ENCODE measurements at places on chromosomes 2 and 18.
A peak's percentile ranks its signal among the peaks of the same experiment; 100 is the strongest.

DNA sequence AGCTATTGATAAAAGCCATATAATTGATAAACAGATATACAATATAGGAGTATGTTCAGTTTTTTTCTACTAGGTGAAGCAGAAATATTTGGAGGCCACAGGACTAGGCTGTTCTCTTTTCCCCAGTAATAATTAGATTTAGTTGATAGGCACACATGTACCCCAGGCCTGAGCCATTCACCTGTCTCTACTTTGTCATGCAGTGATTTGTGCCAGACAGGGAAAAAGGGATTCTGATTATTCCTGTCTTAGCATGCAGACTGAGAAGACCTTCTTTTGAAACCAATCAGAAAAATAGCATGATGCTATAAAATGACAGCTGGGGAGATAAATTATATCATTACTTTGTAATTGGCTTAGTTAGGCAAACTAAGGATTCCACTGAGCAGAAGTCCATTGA, 94.3 kb downstream of the DOCK10 start:
- DNase-seq = no peak

DNA sequence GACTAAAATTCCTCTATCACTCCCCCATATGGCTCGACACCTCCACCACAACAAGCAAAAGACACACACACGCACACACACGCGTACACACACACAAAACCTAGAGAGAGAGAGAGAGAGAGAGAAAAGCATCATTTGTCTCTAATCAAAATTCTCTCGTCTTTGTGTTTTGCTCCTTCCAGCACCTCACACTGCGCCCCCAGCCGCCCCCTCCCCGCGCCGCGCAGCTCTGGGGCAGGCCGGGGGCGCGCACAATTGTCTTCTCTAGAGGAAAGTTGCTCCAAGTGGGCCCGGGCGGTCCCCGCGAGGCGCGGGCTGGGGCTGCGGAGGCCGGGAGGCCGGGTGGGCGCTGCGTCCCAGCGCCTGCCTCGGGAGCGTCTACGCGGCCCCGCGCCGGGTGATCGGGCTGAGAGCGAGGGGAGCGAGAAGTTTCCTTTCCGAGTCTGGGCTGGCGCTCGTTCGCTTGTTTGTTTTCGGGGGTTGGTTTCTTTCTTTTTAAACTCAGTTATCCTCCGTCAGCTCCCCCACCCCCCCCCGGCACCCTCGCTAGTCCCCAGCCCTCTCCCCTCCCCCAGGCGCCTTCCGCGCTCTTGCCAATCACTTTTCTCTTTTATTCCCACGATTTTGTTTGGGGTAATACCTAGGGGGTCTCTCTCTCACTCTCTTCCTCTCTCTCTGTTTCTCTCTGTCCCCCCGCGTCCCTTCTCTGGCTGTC, 4.1 kb downstream of the ZEB2 start:
- peak; percentile 69 for DNase-seq

- no peak for DNase-seq
These were observed 316.9 kb upstream of the EPAS1 start for GRCh38 chr2:45980161-45980865.

DNA sequence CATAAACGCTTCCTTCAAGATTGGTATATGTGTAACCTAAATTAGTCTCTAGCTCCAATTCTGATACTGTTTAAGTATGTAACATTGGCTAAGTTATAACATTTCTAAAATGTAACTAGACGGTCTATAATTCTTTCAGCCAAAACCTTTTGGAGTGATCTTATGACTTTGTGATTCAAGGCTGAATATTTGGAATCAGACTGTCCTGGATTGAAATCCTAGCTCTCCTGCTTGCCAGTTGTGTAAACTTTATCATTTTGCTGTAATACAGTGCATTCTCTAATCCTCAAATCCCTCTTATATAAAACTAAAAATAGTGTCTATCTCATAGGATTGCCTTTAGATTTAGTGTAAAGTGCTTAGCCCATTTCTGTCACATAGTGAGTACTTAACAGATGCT, 337.2 kb upstream of the KCNJ3 start:
- no peak for DNase-seq

DNA sequence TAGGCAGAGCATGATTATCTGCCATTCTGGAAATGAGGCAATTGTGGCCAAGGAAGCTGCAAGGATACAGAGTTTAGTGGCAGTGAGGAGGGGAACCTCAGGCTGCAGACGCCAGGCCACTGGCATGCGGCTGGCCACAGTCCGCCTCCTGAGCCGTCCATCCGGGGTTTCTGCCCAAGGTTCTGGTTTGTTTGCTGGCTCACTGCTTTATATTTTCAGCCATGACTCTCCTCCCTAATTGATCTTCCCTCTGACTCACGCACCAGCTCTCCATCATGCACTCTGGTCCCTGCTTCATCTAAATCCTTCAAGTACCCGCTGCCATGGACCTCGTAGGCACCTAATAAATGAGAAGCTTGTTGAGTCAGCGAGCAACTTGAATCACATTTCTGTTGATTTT, 107.8 kb upstream of the REV1 start:
- no peak for DNase-seq

GRCh38 chr2:205290299-205290698, 392.0 kb upstream of the NRP2 start:
- DNase-seq = no peak

- no peak for DNase-seq
These were observed 132.8 kb downstream of the L3MBTL4 start for GRCh38 chr18:6281874-6282273.

- DNase-seq = no peak
These were observed 51.8 kb downstream of the SH3RF3 start for GRCh38 chr2:109180786-109181185.

DNA sequence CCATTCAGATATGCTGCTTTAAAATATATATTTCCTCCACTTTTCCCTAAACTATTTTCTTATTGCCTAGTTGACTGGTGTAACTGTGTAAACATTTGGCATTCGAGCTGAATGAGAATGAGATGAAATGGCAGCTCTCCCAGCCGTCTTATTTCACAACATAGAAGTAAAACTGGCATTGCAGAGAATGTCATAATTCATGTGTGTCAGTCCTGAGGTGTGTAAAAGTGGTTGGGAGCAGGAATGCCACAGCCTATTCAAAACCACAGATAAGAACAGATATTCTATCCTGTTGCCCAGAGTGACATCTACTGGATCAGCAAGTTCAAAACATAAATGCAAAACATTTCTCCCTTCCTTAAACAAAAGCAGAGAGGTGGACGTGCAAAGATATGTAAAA, 565.5 kb upstream of the CHAC2 start:
- no peak for DNase-seq

DNA sequence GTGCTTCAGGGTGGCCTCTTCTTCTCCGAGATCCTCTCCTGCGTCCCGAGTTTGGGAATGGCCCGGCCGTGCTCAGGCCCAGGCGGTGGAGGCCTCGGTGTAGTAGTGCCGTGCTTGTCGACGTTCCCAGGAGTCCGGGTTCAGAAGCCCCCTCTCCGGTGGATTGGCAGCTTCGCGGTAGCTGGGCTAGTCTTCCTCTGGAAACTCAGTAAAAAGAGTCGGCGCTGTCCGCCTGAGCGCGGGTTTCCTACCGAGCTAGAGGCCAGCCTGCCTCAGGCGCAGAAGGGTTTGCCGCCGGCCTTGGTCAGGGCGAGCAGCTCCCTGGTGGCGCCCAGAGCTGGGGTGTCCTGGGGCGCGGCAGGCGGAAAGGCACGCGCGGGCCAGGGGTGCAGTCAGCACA, 3.2 kb downstream of the RALBP1 start:
- no peak for DNase-seq

DNA sequence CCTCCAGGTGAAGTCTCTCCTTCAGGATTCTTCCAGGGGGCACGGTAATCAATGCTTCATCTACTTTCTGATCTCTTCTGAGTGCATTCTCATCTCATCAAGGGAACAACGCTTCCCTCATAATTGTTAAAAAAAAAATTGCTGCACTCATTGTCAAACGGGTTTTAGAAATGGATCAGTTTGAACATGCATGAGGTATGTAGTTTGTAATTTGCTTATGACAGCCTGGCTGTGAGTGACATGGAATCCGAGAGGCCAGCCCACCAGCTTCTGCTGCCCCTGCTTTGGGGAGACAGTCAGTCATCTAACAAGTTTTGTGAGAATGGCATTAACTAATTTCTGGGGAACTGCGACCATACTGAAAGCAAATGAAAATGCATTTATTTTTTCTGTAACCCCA, 791.9 kb upstream of the SOX11 start:
- DNase-seq = no peak

DNA sequence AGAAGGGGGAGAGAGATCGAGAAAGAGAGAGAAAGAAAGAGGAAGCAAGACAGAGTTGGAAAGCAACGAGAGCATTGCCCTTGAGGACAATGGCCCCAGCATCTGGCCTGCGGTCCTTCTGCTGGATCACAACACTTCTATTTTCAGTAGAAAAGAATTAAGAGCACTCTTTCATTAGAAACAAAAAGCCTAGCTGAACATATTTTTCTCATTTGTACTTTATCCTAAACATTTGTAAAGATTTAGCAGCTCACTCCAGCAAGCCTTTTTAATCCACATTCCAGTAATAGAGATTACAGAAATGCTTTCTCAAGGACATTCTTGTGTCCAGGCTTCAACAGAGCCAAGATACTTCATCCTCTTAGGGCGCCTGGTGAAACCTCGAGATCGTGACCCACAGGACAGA, 31.6 kb upstream of the AFF3 start:
- DNase-seq = no peak

DNA sequence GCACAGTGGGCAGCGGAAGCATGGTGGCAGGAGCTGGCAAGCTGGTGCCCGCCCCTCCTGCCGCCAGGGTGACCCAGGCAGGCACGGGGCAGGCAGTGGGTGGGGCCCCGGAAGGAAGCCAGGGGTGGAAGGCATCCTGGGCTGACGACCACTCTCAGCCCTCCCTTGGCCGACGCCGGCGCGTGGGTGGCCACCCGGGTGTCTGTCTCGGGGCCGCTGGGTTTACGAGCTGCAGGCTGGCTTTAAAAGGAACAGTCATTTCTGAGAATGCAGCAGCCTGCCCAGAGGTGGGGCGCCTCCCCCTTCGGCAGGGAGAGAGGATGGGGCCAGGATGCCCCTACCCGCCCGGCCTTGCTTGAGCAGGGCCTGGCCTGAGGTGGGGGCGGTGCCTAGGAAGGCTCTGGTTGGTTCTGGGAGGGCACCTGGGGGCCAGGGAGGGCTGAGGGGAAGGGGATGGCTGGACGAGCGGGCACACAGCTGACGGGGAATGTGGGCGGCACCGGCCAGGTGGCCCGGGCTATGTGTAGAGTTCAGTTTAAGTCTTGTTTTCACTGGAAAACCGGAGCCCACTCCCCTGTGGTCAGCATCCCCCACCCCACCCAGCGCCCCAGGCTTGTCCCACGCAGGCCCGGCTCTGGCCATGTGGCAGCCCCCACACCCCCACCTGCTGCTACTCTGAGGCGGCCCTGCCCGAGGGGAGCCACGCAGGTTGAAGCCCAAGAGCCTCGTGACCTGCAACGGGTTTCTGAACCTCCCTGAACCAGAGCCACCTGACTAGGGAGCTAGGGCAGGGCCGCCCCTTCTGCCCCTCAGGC, 6.3 kb downstream of the BOK start:
- no peak for DNase-seq

GRCh38 chr2:214651451-214651850, 158.0 kb downstream of the BARD1 start:
- DNase-seq = no peak

- DNase-seq = no peak
These were observed 38.2 kb downstream of the NRP2 start for GRCh38 chr2:205720451-205720902.

DNA sequence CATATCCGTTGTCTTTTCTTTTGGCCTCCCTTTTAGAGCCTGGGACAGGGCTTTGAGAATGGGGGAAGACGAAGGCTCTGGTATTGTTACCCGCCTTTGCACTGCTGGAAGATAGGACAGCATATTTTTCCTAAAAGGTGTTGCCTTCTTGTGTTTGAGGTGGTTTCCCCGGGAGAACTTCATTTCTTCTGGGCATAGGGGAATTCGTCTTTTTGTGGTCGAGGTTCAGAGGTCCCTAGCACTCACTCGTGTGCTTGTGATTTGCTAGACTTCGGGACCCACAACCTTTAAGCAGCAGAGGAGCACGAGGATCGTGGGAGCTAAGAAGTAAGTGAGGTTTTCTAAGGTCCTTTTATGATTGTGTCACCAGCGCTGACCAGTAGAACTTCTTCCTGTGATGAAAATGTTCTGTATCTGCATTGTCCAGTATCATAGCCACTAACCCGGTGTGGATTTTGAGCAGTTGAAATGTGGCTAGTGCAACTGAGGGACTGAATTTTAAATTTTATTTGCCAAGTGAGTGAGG, 611 bp downstream of the ZNF512 start:
- no peak for DNase-seq

DNA sequence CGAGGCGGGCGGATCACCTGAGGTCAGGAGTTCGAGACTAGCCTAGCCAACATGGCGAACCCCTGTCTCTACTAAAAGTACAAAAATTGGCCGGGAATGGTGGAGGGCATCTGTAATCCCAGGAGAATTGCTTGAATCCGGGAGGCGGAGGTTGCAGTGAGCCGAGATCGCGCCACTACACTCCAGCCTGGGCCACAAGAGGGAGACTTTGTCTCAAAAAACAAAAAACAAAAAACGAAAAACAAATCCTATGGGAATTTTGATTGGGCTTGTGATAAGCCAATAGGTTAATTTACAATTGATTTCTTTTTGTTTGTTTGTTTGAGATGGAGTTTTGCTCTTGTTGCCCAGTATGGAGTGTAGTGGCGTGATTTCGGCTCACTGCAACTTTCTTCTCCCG, 24.2 kb upstream of the TOGARAM2 start:
- DNase-seq = no peak

DNA sequence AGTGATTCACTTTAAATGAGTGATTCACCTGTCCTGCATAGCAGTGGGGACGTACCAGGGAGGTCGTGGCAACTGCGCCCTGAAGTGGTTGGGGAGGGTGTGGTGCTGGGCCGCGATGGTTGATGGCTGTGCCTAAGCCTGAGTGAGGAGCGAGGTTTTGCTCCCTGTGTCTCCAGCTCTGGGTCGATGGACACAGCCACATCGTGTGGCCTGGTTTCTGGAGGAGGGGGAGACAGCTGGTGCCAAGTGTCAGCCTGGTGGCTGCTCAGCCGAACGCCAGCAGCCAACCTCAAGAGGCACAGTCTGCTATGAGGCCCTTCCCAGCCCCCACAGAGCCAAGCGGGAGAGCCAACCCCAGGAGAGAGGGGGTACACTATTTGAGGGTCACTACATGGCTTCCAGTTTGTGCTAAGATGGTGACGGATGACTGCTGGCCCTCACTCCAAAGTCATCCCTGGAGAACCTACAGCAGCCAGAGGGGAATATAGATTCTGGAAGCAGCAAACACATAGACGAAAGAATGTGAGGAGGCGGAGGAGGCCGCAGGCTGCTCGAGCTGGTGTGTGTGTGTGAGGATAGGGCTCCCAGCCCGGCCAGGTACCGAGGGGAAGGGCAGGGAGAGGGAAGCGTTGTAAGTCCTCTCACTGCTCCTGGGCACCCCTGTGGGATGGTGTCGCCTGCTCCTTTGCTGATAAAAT, 58.6 kb upstream of the OTOF start:
- DNase-seq = no peak

- no peak for DNase-seq
These were observed 98.9 kb upstream of the ODC1 start for GRCh38 chr2:10546975-10547391.

GRCh38 chr2:223994562-223995162, 37.4 kb downstream of the MRPL44 start:
- DNase-seq = no peak
